Central memory CD4-positive, alpha-beta T cell (primary cell): ENCODE measurements at places on chromosomes 6 and 20.

- no peak for DNase-seq
Measured at GRCh38 chr6:1558388-1558787, 51.3 kb upstream of the FOXC1 start.

DNA sequence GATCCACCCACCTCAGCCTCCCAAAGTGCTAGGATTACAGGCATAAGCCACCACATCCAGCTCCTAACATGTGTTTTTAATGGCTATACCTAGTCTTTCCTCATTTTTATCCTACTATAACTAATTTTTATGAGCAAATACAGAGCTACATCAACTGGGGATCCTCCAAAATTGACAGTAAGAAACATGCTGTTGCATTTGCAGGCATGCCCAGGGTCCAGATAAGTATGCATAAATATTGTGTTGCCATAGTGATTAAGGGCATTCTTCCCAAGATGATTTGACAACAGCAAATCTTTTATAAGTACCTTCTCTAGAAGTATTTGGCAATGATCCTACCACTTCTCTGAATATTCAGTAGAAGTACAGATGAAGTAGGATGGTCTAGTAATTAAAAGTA lies 41.9 kb upstream of the MOXD1 start:
- DNase-seq = no peak

- no peak for DNase-seq
Measured at GRCh38 chr6:30211899-30212298, 1.3 kb downstream of the TRIM26 start.

- DNase-seq = no peak
Measured at GRCh38 chr6:31663126-31663960, 1.5 kb downstream of the GPANK1 start.

- no peak for DNase-seq
Measured at GRCh38 chr6:152078001-152078400, 270.5 kb downstream of the ESR1 start.

DNA sequence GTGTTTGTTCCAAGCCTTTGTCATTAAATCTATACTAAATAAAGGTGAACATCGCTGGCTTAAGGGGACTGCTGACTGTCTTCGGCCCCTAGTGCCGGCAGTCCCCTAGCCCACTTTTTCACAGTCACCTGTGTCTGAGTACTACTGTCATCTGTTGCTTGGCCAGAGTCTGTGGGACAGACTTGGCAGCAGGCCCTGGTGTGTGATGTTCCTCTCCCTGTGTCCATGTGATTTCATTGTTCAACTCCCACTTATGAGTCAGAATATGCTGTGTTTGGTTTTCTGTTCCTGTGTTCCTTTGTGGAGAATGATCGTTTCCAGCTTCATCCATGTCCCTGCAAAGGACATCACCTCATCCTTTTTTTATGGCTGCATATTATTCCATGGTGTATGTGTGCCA lies 133.4 kb downstream of the HAO1 start:
- no peak for DNase-seq

DNA sequence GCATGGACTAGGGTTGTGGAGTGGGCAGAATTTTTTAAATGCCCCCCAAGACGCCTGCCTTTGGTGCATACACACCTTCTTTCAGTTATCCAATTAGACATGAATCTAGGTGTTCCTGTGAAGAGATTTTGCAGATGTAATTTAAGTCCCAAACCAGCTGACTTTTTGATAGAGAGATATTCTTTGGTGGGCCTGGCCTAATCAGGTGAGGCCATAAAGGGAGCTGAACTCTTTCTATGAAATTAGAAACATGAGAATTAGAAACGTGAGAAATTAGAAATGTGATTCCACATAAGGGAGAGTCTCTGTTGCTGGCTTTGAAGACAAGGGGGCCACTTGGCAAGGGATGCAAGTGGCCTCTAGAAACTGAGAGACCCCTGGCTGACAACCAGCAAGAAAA lies 36.4 kb upstream of the TTPAL start:
- DNase-seq = no peak

DNA sequence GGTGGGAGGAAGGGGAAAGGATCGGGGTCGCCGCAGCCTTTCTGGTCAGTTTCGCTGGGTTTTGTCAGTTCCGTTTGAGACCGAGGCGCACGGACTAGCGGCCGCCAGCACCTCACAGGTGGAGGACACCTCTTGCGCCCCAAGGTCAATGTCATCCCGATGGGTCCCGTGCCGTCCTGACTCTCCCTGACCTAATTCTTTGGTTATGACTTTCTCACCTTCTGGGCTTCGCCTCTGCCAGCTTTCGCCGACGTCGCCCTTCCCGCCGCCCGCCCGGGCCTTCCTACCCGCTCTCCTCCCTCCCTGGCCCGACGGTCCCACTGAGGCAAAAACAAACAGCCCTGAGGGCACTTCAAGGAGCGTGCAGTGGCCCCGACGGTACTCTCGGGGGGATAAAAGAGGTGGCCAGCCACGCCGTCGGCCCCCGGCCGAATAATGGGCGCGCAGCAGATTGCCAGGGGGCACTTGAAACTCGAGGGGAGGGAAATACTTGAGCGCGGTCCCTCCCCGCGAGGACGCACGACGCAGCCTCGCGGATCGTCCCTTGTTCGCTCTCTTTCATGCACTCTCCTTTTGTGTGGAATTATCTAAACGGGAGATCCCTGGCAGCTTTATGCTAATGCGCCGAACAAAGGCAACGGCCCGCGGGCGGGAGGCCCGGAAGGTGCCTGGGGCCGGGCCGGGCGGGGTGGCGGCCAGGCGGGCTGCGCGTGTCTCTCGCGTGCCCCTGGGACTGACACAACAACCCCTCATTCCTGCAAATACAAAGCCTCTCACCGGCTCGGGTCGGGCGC lies 3.9 kb upstream of the INSM1 start:
- no peak for DNase-seq

DNA sequence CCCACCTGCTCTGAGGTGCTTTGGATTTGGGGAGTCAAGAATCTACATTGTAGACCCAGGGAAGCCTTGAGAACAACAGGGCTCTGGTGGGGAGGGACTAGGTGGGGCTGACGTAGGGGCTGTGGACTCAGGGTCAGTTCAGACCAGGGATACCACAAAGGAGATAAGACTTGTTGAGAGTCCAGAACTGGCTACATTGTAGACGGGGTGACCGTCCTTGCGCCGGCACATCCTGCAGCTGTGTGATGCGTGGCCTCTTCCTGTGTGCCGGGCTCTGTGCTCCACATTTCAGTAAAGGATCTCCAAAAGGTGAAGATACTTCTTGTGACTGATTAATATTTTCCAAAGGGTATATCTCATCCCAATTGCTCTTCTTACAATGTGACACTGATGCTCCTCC lies 9.8 kb upstream of the TLDC2 start:
- no peak for DNase-seq

- DNase-seq = no peak
Measured at GRCh38 chr6:125781314-125781868, 9.4 kb upstream of the NCOA7 start.

DNA sequence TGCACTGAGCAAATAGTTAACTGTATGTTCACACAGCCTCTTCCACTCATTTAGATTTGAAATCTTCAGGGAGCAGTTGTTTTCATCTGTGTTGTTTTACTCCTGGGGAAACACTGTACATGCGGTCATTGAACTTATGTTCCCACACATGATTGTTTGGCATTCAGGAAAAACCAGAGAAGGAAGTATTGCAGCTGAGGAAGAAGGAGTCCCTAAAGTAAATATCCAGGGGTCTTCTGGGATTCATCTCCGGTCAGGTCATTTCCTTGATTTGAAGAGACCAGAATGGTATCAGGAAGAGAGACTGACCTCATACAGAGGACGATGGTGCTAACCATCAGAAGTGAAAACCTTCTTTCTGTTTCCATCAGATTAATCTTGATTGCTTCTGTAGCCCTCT lies 52.5 kb downstream of the DCBLD1 start:
- no peak for DNase-seq

DNA sequence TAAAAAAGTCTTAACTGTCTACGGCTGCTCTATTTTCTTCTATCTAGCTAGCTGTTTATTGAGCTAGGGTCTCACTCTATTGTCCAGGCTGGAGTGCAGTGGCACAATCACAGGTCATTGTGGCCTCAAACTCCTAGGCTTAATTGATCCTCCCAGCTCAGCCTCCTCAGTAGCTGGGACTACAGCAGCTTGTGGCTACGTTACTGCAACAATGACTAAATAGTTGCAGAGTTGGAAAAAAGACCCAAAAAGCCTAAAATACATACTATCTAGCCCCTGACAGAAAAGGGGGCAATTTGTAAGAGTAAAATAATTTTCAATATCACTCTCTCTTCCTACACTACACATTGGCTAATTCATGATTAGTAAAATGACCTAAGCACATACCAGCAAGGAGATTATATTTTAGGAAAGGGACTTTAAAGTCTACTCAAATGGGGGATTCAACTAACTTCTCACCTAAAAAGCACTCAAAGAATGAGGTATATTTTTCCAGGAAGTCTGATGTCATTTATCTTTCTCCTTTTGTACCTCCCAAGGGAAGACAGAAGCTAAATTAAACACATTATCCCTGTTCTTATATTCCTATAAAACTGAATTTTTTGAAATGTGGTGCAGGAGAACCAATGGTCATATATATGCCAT lies 82.8 kb downstream of the ZMYND8 start:
- DNase-seq = no peak

- no peak for DNase-seq
Measured at GRCh38 chr6:70886661-70887060, 70.2 kb downstream of the B3GAT2 start.

- no peak for DNase-seq
Measured at GRCh38 chr6:161110028-161110779, 118.6 kb downstream of the MAP3K4 start.

- no peak for DNase-seq
Measured at GRCh38 chr6:87803791-87804190, 101.8 kb upstream of the AKIRIN2 start.

DNA sequence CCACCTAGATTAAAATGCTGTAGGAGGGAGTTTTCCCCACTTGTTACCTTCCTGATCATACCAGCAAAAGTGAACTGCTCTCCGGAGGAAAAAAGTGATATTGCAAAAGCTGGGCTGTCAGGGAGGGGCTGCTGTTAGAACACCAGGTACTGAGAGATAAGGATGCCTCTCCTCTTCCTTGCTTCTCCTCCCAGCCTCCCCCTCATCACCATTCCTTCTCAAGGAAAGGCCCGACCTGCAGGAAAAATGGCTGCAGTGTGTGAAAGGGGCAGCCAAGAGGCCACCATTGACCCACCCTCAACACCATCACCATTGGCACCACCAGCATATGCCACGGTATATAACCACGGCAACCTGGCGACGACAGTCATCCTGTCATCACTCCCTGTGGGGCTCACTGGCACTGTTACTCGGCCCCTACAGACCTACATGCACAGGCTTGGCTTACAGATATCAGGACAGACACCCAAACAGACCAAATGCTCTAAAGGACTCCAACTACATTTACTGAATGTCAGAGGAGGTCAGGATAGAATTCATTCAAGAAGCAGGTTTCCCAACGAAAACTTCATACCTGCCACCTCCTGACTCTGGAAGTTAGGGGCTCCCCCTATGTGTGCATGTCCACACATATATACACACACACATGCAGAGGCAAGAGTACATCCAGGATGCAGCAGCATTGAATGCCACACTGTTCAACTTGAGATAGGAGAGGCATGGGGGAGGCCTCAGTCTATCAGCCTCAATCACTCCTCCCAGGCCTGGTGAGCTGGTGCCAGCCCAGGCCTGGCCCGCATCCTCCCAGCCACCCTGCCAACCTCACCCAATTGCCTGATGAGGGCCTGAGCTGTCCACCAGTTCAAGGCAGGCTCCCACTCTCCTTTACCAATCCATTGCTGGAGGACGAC lies 13.9 kb upstream of the MDGA1 start:
- DNase-seq = no peak

DNA sequence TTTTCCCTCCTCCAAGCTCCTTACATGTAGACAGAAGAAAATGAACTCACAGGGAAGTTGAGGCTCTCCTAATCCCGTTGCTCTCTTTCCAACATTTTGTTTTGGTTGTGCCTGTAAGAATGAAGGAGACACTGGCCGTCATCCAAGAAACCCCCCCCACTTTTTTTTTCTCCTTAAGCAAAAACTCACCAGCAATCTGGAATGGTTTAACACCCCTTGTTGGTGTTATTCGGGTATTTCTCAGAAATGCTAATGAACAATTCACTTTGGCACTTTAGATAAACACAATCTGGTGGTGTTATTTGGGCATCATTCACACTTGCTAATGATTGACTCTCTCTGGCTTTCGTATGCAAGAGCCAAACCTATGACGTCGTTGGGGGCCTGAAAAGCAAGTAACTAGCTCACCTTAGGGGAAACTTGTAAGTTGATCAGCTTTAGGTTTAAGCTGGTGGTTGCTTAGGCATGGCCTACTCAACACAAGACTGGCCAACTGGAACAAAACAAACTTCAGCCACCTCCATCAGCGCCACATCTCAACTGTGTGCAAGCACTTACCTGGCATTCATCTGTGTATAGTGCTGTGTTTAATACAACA lies 24.3 kb upstream of the OLIG3 start:
- no peak for DNase-seq

DNA sequence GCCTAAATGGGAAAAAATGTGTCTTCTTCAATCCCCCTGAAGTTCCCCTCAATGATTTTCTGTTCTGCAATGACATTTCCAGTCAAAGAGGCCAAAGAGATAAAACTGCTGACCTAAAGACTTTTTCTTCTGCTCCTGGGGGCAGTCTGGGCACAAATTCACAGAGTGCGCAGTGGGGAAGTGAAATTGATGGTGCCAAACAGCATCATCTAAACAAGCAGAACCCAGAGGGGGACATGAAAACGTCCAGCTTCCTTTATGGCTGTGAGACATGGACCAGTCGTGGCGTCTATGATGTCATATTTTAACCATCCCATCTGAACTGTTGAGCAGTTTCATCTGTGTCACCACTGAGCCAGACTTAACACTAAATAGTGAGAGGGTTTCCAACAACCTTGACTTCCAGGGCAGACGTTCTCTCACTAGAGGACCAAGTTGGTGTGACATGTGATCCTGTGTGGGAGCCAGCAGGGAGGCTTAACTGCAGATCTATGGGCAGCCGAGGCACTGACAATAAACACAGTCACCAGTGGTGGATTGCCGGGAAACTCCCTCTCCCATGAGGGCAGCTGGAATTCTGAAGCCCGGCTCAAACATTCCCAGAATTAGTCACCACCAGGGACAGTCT lies 12.4 kb downstream of the SCML4 start:
- no peak for DNase-seq

GRCh38 chr6:38681850-38682249 lies 21.1 kb downstream of the GLO1 start:
- no peak for DNase-seq

DNA sequence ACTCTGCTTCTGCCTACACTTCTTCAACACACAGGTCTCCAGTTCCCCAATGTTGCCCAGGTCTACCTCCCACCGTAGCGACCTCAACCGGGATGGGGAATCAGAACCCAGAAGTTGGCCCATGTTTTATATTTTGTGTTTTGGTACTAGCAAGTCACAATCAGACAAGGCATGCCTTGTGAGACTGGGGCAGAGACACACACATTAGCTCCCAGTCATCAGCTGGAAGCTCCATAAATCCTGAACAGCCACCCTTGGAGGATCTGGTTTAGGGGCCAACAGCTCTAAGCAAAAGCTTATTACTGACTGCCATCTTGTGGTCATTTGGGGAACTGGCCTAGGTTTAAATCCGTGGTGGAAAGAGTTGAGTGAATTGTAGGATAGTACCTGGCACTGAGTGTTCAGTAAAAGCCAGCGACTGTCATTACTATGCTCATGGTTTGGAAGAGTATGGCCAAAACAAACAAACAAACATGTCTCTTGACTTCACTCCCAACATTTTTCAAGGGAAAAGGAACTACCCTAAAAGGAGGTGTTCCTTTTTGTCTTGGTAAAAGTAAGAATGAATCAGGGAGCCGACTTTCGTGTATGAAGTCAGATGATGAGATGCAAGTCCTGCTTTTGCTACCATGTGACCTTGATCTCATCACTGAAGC lies 40.5 kb downstream of the PIM1 start:
- peak; percentile 72 for DNase-seq
